ENCODE measurements at places on chromosomes 11 and 22.
A peak's percentile ranks its signal among the peaks of the same experiment; 100 is the strongest.

DNA sequence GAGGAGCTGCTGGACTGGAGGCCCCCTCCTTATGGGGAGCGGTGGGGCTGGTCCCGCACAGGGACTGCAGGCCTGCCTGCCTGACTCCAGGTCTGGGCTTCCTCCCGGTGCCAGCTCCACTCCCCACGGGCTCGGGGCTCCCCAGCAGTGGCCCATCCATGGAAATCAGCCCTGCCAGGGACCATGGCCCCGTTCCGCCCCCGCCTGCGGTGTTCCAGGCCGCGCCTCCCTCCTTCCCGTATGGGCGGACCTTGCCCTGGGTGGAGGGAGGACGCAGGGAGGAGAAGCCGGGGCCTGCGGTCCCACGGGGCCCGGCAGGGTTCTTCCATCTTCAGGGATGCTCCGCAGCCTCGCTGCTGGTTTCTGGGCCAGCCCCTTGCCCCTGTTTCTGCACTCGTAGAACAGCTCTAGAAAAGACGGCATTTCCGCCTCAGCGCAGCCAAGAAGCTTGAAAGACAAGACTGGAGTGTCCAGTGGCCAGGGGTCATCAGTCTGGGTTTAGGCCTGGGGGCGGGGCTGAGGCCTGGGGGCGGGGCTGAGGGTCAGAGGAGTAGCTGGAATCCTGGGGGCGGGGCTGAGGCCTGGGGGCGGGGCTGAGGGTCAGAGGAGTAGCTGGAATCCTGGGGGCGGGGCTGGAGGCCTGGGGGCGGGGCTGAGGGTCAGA is 1330.6 kb downstream of the BRD1 start:
- no peak for DNase-seq

GRCh38 chr22:30943368-30943767 is 25.2 kb downstream of the MORC2 start:
- DNase-seq, result no peak

DNA sequence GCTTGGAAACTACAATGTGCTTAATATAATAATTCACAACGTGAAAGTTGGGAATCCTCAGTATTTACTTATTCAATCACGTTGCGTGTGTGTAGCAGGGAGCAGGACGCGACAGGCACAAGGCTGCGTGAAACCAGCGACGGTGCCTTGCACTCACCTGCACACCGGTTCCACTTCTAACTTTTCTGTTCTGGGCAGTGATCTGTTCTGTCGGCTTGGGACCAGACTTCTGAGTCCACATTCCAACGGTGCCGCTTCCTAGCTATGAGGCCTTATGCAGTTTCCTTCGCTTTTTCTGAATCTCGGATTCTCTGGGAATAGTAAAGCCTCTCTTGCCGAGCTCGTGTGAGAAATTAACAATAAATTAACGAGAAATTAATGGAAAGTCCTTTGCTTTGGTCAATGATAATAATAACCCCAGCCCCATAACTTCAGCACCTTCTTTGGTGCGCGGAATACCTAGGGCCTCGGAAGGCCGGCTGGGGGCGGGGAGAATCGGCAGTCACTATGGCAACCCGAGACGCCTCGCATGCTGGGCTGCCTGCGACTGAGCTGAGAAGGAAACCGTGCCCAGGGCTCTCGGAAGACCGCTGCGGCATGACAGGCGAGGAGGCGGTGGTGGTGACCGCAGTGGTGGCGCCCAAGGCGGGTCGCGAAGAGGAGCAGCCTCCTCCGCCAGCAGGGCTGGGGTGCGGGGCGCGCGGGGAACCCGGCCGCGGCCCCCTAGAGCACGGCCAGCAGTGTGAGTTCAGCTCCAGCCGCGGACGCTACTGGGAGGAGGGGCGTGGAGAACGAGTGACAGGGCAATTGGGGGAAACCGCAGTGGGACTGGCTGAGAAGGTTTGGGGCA is at the start of gene C11orf97:
Gene C11orf97 (plus strand): TSS at position 530 of the 850 bp plus-strand sequence. CDS start 68 bp downstream, at position 598.
- DNase-seq, result no peak

- no peak for DNase-seq
These were observed at the start of gene CNGA4 for GRCh38 chr11:6238902-6239301. CNGA4 (plus strand) TSS chr11:6239089; CDS start chr11:6239207, 118 bp downstream.

- DNase-seq, result no peak
These were observed 28.7 kb downstream of the CECR2 start for GRCh38 chr22:17397756-17398547.

- DNase-seq, result no peak
These were observed 85.2 kb downstream of the RELT start for GRCh38 chr11:73461335-73461840.

- no peak for DNase-seq
These were observed 688.7 kb downstream of the ETS1 start for GRCh38 chr11:127898422-127899365.

DNA sequence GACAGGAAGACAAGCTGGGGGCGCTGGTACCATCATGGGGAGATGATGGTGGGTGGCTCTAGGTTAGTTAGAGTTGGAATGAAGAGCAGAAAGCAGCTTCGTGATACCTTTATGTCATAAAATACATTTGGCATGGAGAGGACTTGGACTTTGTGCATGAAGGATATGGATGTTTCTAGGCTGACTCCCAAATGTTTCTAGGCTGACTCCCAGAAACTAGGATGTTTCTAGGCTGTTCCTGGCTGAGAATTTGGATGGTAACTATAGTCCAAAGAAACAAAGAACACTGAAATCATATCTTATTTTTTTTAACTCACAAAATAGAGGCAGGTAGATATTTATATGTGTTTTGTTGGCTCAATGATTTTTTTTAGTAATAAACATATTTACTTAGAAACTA is 89.4 kb upstream of the VPREB1 start:
- no peak for DNase-seq

DNA sequence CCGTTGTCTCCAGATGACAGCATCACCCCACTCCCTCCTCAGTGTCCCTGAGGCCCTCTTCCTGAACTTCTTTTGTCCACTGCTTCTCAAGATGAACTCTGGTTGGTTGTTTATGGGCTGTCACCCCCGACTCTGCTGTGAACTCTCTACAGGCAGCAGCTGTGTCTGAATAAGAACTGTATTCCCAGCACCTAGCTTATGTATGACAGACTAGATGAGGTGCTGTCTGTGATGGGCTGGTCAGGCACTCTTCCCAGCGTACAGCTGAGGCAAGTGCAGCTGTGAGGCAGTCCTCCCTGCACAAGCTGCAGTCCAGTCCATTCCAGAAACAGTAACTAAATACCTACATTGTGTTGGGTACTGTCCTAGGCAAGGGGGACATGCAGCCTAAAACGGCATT is 111.4 kb upstream of the PITPNB start:
- DNase-seq, result no peak

DNA sequence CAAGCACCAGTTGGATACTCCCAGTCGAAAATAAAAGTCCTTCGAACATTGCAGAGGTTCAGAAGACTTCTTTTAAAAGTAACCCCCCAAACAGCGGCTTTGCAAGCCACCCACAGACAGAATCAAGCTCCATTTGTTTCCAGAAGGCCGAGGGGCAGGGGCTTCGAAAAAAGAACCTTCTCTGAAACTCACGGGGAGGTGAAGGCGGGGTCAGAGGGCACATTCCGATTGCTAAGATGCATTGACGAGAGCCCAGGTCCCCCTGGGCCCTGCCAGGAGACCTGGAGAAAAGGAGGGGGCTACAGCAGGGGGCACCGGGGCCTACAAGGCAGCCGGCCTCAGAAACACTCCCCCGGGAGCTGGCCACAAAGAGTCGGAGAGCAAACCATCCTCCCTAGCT is 306.8 kb downstream of the MN1 start:
- DNase-seq, result no peak

DNA sequence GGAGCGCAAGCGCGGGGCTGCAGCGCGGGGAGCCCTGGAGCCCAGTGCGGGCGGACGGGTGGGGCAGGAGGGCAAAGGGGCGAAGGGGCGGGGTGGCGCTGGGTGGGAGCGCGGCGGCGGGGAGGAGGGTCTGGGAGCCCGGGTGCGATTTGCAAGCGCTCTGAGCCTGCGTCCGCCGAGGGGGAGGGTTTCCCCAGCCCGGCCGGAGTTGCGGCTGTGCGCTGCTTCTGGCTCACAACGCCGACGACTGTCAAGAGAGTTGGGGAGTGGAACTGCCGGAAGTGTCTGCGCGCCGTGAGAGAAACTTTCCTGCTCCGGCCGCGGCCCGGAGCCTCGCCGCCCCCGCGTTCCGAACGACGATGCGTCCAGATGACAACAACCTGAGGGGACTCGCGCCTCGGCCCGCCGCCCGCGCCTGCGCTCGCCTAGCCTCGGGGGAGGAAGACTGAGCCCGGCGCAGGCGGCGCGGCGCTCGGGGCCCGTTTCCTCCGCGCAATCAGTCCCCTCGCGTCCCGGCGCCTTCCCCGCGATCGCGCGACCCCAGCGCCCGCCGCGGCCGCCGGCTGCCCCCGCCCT is at the start of gene ARHGAP42:
Gene ARHGAP42 (plus strand): TSS at position 235 of the 576 bp plus-strand sequence. CDS start 391 bp downstream, outside the sequence.
- no peak for DNase-seq

- DNase-seq, result no peak
These were observed at the start of gene HTR3B for GRCh38 chr11:113904379-113905101. HTR3B (plus strand) TSS chr11:113904796; CDS start chr11:113904934, 138 bp downstream.

- DNase-seq, result no peak
These were observed 52.4 kb downstream of the MCM5 start for GRCh38 chr22:35452351-35452781.

- DNase-seq, result no peak
These were observed 4.9 kb downstream of the PSMD13 start for GRCh38 chr11:241634-242033.

DNA sequence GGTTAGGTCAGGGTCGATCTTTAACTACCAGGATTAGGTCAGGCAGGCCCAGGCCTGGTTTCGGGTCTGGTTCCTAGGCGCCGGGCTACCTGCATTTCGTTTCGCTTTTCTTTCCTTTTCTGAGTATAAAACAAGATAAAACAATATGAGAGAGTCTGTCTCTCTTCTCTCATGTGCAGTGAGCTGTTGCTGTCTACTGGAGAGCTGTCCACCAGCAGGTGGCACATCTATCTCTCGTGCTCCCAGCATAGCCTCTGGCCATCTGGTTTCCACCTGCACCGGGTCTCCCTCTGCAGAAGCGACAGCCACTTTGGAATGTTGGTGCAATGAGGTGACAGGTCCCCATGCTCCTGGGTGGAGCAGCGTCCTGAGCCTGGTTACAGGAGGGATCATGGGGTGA is 27.6 kb downstream of the RIBC2 start:
- DNase-seq, result peak; percentile 49

GRCh38 chr11:83938148-83938547 is 652.0 kb upstream of the CCDC90B start:
- no peak for DNase-seq

DNA sequence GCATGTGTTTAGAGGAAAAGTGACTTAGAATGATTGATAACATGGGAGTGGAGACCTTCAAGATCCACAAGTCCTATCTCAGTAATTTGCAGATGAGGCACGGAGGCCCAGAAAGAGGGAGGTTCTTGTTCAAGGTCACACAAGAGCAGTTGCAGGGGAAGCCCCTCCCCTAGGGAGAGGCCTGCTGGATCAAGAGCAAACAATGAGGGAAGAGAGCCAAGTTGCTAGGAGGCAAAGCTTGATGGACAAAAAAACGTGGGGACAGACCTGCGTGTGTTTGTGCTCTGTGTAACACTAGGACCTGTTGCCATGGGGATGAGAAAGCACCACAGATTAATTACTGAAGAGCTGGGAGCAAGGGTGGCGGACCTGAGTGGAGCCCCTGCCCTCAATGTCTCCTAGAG is 6.4 kb upstream of the MFRP start:
- no peak for DNase-seq

DNA sequence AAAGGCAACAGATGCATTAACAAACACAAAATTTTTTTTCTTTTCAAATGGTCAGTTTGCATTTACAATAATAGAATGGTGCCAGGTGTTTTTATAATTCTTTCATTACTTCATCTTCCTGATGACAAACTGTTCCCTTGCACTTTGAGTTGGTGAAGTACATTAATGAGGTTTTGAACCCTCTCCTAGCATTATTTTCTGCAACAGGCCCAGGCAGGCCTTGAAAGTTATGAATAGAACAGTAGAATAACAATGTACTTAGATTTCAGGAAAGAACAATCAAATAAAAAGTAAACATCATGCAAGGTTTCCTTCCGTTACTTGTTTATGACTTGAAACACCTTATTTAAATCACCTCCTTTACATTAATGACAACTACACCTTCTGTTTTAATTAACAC is 9.6 kb downstream of the BTG4 start:
- DNase-seq, result no peak

- no peak for DNase-seq
These were observed 55.7 kb upstream of the OR5AN1 start for GRCh38 chr11:59302991-59303390.

- DNase-seq, result no peak
These were observed 39.6 kb downstream of the GRAMD4 start for GRCh38 chr22:46659791-46660186.

DNA sequence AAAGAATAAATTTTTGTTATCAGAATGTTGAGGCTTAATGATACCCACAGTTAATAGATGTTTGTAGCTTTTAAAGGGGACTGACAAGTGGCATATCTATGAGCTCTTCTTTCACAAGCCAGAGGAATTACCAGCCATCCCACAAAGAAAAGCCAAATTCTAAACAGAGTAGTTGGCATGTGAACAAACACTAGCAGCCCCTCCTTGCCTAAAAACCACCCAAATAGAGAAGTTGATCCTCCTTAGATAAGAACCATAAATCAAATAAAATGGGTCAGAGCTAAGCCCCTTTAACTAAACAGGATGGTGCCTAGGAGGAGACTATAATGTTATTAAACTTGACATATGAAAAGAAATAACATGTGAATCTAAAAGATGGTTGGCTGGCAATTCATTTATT is 11.4 kb downstream of the LPXN start:
- no peak for DNase-seq

GRCh38 chr11:8867931-8868631 is 42.9 kb upstream of the AKIP1 start:
- peak; percentile 32 for DNase-seq

GRCh38 chr11:45410391-45411227 is 124.5 kb upstream of the SYT13 start:
- DNase-seq, result no peak

Measured in GM04504 (cell line).